ENCODE measurements at places on chromosomes 12 and 14.

GRCh38 chr14:34223373-34224148 lies 238.5 kb downstream of the SPTSSA start:
- DNase-seq = no peak

GRCh38 chr12:30796313-30796780 lies 41.6 kb upstream of the CAPRIN2 start:
- no peak for DNase-seq

DNA sequence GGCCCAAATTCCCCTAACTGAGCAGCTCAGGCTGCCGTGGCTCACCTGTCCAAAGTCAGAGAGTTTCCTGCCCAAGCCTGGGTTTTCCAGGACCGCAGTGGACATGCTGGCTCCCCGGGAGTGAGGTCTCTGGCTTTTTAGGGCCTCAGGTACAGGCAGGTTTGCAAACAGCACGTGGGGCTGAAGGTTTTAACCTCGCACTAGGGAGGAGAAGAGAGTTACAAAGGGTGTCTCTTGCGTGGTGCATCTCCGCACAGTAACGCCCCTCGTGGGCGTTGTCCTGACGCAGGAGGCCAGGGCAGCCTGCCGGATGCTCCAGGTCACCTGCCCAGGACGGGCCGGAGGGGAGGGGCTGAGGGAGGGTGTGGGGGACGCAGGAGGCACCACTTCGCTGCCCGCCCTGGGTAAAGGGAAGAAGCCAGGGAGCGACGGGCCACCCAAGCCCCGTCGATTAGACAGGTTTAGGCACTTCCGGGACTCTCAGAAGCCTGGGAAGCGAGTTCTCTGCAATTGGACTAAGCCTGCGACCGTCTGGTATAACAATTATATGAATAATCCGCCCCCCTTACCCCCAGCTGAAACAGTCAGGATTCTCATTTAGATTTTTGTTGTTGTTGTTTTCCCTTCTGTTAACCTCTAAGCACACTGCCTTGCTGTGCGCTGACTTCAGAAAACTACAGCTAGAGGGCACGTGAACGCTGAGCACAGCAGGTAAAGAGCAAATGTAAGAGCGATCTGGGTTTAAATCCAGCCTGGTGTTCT lies at the start of gene PAH:
Gene PAH, minus strand, starts transcription at position 219 of the 762 bp plus-strand sequence. Its CDS starts 114 bp downstream, at position 105.
- peak; percentile 2 for DNase-seq

GRCh38 chr12:15720295-15720694 lies 68.9 kb downstream of the EPS8 start:
- no peak for DNase-seq

- DNase-seq = no peak
Measured at GRCh38 chr14:94805680-94806288, 35.9 kb upstream of the GSC start.

GRCh38 chr12:118307069-118307954 lies 65.4 kb downstream of the TAOK3 start:
- peak; percentile 57 for DNase-seq

- no peak for DNase-seq
Measured at GRCh38 chr12:83801972-83802371, 1110.6 kb downstream of the SLC6A15 start.

DNA sequence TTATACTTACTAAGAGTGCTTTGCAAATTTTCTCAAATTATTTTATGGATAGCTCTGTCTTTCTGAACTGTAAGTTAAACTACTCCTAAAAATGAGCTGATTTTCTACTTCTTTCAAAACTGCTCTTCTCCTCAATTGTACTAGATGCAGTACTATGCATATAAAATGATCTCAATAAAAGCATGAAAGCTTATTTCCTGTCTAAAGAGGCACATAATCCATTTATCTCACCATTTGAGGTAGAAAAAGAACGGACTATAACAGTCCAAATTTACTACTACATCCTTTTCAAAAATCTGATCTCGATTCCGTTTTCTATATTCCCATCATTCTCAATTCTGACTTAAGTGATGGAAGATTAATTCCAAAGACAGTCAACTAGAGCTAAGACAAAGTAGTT lies 14.4 kb downstream of the SLIRP start:
- DNase-seq = no peak

DNA sequence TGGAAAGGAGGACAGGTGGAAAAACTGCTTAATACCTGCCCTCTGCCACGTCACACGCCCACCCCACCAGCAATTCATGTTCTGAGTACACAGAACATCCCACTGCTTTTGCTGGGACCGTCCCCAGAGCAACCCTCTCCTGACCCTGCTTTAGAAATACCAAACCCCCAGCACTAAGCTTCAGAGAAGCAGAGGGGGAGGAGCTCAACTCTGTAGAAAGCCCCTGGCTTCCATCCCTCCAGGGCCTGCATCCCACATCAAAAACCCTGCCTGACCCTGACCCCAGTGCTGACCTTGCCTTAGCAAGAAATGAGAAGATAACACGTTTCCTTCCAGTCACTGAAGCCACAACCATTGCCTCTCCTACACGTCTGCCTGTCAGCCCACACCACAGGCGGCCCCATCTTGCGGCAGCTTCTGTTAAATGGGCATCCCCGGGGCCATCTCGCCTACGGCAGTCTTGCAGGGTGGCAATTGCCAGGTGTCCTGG lies 19.7 kb downstream of the VDR start:
- peak; percentile 91 for DNase-seq

DNA sequence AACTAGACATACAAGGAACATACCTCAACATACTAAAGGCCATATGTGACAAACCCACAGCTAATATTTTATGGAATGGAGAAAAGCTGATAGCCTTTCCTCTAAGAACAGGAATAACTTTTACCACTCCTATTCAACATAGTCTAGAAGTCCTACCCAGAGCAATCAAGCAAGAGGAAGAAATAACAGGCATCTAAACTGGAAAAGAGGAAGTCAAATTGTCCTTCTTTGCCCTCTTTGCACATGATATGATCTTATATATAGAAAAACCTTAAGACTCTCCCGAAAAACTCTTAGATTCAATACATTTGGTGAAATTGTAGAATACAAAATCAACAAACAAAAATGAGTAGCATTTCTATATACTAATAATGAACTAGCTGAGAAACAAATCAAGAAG lies 110.0 kb downstream of the ATP23 start:
- DNase-seq = no peak

- DNase-seq = no peak
Measured at GRCh38 chr14:99329711-99330315, 57.8 kb upstream of the BCL11B start.

DNA sequence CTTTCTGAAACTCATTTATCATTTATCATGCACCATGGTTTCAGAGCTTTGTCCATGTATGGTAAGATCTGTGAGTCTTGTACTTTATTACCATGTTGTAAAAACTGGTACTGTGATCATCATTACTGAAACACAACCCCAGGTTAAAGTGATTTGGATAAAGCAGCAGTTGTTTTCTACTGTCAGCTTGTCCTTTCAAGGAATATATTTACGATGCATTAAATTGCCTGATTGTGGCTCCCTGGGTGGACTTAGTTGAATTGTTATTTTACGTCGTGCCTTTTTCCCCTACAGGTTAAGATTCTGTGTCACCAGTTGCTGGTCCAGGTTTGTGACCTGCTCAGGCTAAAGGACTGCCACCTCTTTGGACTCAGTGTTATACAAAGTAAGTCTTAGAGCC lies 46.1 kb downstream of the FRMD6 start:
- no peak for DNase-seq

DNA sequence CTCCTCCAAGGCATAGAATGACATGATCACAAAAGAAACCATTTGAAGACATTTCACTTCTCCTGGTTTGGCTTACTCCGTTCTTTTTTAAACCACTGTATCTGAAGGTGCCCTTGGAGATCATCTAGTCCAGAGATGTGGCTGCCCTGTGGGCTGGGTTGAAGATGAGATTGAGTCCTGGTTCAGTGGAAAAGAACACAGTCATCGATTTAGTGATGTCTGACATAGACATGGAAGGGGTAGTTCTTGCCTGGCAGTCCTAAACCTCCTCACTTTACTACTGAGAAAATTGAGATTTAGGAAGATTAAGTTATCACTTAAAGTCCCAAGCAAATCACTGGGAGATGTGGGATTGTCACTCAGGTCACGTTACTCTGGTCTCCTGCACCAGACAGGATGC lies 2.8 kb downstream of the VSIG10 start:
- DNase-seq = no peak

DNA sequence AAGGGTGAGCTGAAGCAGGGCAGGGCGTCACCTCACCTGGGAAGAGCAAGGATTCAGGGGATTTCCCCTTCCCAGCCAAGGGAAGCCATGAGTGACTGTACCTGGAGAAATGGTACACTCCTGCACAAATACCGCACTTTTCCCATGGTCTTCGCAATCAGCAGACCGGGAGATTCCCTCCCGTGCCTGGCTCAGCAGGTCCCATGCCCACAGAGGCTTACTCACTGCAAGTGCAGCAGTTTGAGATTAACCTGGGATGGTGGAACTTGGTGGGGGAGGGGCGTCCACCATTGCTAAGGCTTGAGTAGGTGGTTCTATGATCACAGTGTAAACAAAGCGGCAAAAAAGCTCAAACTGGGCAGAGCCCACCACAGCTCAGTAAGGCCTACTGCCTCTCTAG lies 11.0 kb upstream of the DHRS4 start:
- no peak for DNase-seq

- DNase-seq = peak; percentile 13
Measured at GRCh38 chr14:52267501-52268278, at the start of gene PTGDR. PTGDR (plus strand) TSS chr14:52267698; CDS start chr14:52267815, 117 bp downstream.

GRCh38 chr12:4486980-4487379 lies 41.4 kb upstream of the FGF6 start:
- no peak for DNase-seq

DNA sequence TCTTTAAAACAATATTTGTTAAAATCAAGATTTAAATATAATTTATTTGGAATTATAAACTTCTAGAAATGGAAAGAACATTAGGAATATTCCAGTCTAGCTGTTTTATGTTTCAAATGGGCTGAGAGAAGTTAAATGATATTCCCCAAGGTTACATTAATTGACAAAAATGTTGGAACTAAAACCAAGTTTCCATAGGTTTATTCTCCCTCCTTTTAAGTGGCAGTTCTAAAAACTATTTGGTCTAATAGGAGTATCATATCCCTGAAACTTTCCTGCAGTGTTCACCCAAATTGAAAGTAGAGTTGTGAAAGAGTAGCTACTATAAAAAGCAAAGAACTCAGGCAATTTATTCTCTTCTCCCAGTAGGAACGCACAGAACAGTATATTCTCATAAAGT lies 1185.5 kb downstream of the LRFN5 start:
- DNase-seq = no peak

GRCh38 chr12:73598626-73599025 lies 939.0 kb upstream of the ATXN7L3B start:
- no peak for DNase-seq

DNA sequence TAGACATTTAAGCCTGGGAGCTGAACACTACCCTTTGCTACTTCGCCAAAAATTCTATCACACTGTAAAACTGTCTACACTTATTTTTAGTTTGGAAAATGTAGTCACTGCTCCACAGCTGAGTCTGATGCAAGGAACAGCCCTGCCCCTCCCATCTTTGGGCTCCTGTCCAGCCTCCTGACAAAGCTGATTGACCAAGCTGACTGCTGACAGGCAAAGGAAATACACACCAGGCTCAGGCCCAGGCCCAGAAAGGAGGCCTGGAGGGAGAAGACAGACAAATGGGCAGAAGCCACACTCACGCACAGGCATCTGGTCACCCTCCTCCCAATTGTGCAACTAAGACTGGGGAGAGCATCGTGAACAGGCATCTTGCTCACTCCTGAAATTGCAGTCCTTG lies 55.3 kb downstream of the ISCA2 start:
- DNase-seq = no peak

DNA sequence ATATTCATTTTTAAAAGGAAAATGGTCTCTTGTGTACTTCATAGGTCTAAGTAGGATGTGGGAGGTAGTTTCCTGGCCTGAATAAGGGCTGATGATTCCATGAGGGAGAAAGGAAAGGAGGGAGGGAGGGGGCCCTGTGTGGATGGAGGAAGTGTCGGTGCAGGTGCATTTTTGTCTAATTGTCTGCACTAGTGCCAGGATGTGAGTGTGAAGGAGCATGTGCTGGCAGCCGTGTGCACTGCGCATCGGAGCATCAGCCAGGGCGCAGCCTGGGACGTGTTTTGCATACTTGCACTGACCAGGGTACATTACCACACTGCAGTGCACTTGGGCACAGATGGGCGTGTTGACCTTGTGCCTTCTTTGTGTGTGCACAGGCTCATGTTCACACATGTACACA lies 29.2 kb downstream of the SMUG1 start:
- no peak for DNase-seq

DNA sequence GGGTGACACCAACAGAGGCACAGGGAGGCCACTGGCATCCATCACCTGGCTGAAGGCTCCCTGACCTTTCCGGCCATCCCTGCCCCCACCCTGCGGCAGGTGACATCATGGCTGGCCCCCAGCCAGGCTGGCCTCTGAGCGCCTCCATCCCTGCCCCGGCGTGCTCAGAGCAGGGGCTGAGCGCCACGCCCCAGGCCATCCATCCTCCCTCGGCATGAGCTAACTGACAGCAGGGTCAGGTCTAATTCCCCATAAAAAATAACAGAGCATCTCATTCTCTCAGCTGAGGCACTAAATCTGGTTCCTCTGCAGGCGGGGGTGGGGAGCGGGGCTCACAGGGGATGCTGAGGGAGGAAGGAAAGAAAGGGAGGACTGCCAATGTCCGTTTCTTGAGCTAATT lies 50.7 kb downstream of the PRIMA1 start:
- DNase-seq = no peak

DNA sequence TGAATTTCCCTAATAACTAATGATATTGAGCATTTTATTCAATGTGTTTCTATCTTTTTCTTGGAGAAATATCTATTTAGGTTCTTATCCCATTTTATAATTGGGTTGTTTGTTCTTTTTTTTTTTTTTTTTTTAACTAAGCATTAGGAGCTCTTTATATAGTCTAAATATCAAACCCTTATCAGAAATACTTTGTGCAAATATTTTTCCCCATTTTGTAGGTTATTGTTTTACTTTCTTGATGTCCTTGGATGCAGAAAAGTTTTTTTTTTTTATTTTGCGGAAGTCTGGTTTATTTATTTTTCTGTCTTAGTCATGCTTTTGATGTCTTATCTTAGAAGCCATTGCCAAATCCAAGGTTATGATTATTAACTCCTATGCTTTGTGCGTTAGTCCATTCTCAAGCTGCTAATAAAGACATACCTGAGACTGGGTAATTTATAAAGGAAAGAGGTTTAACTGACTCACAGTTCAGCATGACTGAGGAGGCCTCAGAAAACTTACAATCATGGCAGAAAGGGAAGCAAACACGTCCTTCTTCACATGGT lies 434.3 kb upstream of the TBX3 start:
- DNase-seq = no peak

- DNase-seq = peak; percentile 78
Measured at GRCh38 chr14:76844223-76844622, 18.0 kb downstream of the LRRC74A start.

GRCh38 chr14:90027842-90028241 lies 34.0 kb upstream of the KCNK13 start:
- DNase-seq = no peak
